ENCODE measurements at places on chromosomes 13 and 19.
A peak's percentile ranks its signal among the peaks of the same experiment; 100 is the strongest.

- no peak for DNase-seq
Measured at GRCh38 chr19:38949580-38950367, 19.0 kb downstream of the MRPS12 start.

DNA sequence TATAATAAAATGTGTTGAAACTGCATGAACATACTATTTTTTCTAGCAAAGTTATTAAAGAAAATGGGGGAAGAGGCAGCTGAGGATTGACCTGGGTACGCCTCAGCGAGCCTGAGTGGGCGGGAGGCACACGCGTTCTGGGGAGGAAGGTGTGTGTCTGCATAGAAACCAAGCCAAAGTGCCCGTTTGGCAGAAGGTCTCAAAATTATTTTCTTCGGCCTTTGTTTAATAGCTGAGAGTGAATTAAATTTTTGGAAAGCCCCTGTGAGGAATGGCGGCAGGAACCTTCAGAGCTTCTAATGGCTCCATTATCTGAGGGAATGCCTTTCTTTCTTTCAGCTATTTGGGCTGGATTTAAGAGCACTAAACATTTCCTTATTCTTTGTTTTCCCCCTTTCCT is 5.2 kb downstream of the ZIC2 start:
- DNase-seq, result no peak

DNA sequence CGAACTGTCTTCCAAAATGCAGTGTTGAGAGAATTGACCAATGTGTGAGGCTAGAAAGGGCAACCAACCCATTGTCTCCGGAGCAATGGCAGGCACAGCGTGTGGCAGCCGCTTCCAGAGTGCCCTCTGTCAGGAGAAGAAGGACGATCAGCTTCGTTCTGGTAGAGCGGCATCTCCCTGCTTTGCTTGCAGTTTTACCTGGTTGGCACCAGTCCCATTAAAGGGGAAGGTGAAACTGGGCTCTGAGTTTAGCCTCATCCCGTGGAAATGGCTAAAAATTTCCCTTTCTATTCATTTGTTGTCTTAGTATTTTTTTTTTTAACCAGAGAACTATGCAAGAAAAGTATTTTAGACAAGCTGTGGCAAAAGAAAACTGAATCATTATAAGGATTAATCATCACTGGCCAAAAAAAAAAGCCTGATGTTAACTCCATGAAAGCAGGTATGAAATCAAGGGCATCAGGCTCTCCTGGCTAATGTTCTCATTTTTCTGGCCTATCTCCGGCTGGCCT is 81.5 kb upstream of the SLC7A1 start:
- no peak for DNase-seq

DNA sequence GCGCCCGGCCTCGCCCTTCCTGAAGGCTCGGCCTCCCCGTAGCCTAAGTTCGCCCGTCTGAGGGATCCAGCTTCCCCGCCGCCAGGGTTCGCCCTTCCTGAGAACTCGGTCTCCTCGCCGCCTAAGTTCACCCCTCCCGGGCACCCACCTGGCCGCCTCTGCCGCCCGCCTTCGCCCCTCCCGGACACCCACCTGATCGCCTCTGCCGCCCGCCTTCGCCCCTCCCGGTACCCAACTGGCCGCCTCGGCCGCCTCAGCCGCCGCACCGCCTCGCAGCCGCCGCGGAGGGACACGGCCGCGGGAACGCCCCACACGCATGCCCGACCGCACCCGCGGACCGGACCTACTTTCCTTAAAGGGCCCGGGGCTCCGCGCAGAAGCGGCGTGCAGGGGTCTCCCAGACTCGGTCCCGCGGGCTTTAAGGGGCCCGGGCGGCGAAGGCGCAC is at the start of gene MOB3A:
MOB3A (minus strand) TSS at position 293 of the 446 bp plus-strand sequence. CDS start 17,766 bp downstream, outside the sequence.
- DNase-seq, result peak; percentile 90

DNA sequence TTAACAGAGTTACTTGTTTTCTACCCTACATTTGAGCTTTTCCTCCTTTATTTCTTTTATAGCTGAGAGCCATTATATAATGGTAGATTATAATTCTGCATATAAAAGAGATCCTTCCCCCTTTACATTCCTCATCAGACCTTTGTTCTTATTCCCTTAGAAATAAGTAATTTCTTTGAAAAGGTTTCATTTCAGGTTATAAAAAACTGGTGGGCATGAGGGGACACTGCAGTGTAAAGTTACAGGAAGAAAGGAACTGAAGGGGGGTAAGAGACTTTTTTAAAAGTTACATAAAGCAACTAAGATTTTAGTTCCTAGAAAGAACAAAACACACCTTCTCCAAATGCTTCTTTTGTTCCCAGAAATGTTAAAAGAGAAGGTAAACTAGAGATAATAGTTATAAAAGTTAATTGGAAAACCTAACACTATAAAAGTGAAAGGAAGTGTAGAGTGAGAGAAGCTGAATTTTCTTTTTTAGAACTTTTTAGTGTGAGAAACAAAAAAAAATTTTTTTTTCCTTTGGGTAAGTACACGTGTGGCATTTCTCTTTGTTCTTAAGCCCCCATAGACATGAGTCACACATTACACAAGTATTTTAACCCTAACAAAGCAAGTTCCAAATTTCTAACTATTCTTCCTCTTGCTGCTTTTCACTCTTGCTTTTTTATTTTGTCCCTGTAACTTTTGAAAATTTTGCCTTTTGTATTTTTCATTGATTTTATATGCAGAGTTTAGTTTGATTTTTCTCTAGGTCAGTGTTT is 106.4 kb upstream of the MLNR start:
- no peak for DNase-seq

- peak; percentile 84 for DNase-seq
Measured at GRCh38 chr13:106566641-106567473, 1.1 kb downstream of the ARGLU1 start.

DNA sequence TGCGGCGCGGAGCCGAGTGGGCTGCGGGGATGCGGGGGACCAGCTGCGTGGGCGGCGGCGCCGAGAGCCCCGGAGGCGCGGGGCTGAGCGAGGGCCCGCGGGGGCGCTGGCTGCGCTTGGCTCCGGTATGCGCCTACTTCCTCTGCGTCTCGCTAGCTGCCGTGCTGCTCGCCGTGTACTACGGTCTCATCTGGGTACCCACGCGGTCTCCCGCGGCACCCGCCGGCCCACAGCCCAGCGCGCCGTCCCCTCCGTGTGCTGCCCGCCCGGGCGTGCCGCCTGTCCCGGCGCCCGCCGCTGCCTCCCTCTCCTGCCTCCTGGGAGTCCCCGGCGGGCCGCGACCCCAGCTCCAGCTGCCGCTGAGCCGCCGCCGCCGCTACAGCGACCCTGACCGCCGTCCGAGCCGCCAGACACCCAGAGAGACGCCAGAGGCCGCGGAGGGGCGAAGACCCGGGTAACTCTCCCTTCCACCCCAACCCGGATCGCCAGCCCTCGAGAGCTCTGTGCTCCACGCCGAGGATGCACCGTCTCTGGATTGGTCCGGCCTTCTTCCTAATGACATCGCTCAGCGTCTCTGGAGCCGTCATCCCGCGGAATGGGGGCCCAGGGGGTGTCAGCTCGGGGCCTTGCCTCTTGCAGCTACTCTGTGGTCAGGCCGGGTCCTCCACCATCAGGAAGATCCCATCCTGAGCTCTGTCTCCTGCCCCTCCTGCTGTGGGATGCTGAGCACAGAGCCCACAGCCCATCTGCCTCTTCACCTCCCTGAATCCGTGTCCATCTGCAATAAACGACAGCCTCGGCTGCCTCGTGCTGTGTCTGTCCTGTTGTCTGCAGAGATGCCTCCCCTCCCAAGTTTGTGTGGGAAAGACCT is 441 bp downstream of the INAFM1 start:
- DNase-seq, result peak; percentile 33

GRCh38 chr19:38912600-38913514 is 871 bp upstream of the CCER2 start:
- DNase-seq, result no peak

GRCh38 chr13:53090461-53090860 is 61.8 kb downstream of the OLFM4 start:
- DNase-seq, result no peak

DNA sequence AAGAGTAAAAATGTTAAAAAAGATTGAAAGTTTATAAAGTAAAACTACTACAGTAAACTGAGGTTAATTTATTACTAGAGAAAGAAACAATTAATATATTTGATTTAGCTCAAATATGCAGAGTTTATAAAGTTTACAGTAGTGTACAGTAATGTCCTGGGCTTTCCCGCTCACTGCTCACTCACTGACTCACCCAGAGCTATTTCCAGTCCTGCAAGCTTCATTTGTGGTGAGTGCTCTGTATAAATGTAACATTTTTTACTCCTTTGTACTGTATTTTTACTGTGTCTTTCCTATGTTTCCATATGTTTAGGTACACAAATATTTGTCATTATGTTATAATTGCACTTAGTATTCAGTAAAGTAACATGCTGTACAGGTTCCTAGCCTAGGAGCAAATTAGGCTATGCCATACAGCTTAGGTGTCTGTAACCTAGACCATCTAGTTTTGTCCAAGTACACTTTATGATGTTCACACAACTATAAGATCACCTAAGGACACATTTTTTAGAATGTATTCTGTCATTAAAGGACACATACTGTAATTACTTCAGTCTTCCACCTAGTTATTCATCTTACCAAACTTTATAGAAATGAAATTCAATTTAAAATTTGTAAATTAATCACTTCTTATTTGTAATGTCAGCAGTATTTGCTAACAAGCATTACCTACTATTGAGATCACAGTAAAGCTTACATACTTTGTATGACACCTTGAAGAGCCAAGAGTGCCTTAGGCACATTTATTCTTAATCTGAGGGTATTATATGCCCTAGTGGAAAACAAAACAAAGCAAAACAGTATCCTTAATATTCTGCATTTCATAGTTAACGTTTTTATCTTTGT is 683.4 kb downstream of the PCDH9 start:
- no peak for DNase-seq

- DNase-seq, result no peak
Measured at GRCh38 chr19:49749055-49749716, 13.9 kb downstream of the TSKS start.

DNA sequence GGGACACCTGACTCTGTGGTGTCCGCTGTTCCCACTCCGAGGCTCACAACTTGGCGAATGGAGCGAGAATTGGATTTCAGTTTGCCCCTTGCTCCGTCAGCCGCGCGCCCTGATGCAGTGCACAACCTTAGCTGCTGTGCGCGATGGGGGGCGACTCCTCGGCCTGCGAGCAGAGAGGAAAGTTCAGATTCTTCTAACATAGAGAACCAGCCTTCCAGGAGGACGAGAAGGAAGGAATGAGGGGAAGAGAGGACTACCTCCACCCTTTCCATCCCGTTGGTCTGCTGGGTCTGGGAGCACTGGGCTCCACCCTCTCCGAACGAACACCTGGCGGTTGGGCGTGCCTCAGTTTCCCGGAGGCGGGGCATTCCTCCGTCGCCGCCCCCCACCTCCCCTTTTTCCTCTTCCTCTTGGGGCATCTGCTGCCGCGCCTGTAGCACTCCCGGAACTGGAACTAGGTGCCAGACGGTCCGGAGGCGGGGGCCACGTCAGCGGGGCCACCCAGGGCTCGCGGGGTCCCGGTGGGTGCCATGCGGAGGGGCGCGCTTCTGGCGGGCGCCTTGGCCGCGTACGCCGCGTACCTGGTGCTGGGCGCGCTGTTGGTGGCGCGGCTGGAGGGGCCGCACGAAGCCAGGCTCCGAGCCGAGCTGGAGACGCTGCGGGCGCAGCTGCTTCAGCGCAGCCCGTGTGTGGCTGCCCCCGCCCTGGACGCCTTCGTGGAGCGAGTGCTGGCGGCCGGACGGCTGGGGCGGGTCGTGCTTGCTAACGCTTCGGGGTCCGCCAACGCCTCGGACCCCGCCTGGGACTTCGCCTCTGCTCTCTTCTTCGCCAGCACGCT is at the start of gene KCNK6:
KCNK6 (plus strand) TSS at position 425 of the 838 bp plus-strand sequence; CDS start at position 531, 106 bp downstream.
- DNase-seq, result peak; percentile 39

DNA sequence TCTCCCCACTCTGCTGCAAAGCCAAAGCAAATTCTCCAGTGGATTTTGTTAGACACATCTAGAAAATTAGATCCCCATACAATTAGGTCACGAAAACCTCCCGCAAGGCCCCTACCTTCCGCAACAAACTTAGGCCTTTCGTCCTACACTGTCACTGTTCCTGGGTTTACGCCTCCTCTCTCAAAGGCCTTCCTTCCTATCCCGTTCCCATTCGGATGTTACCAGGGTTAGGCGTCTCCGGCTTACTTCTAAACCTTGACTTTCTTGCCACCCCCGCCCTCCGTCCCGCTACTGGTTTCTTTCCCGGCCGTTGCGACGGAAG is 754 bp downstream of the RNF6 start:
- no peak for DNase-seq

GRCh38 chr19:11094520-11094894 is 5.2 kb downstream of the LDLR start:
- no peak for DNase-seq

DNA sequence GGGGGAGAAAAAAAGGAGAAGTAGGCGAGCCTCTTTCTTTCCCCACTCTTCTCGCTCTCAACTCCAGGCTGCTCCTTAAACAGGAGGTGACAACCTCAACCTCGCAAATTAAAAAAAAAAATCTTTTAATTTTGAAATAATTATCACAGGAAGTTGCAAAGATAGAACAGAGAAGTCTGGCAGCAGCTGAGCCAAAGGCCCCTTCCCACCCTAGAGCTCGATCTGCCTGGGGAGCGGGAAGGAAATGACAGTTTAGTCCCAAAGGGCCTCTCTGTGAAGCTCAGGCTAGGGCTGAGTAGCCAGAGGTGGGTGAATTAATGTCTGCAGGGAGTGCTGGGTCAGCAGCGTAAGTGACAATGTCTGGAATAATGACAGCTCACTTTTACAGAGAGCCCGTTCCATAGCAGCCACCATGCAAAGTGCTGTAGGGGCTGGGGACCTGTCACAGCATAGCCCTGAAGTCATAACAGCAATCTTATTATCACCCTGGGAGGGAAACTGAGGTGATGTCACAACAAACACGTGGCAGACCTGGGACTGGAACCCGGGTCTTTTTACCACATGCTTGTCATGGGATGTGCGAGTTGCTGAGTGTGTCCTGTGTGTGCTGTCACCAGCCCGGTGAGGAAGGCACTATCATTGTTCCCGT is 8.8 kb upstream of the CD22 start:
- no peak for DNase-seq

DNA sequence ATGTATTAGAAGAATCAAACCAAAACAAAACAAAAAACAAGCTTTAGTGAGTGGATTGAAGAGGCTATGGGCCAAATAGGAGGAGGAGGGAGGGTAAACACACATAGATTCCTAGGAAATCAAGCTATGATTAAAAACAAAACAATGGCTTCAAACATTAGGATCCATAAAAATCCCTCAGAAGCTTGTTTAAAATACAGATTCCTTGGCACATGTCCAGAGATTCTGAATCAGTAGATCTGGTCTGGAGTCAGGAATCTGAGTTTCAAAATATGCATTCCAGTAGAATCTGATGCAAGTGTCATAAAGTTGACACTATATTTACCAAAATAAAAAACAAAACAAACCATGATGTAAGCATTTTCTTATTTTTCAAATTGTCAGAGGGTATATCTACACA is 692.8 kb upstream of the SGCG start:
- no peak for DNase-seq

DNA sequence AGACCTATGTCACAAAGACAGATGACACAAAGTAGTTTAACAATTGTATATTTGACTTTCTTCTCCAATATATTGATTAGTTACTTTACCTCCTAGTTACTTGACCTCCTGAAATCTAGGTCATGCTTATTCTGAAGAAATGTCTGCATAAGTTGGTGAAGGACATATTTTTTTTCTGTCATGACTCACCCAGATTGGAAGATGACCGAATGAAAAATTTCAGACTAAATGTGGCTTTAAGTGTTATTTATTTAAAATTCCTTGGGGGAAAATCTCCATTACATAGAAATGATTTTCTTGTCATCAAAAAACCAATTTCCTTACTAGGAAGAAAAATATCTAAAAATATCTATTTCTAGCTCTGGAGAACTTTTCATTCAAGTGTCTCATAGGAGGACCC is 217.1 kb downstream of the POSTN start:
- no peak for DNase-seq

GRCh38 chr13:38763446-38764381 is 76.8 kb downstream of the FREM2 start:
- peak; percentile 18 for DNase-seq

GRCh38 chr19:6126335-6126974 is 9.0 kb upstream of the ACSBG2 start:
- peak; percentile 41 for DNase-seq

Measured in WERI-Rb-1 (cell line).